ENCODE measurements at places on chromosomes 11 and 22.

GRCh38 chr11:8807544-8808225, 103.3 kb upstream of the AKIP1 start:
- DNase-seq: no peak

GRCh38 chr22:40597526-40598430, 38.7 kb downstream of the MRTFA start:
- no peak for DNase-seq

- no peak for DNase-seq
These were observed 28.4 kb upstream of the SLN start for GRCh38 chr11:107740271-107740670.

DNA sequence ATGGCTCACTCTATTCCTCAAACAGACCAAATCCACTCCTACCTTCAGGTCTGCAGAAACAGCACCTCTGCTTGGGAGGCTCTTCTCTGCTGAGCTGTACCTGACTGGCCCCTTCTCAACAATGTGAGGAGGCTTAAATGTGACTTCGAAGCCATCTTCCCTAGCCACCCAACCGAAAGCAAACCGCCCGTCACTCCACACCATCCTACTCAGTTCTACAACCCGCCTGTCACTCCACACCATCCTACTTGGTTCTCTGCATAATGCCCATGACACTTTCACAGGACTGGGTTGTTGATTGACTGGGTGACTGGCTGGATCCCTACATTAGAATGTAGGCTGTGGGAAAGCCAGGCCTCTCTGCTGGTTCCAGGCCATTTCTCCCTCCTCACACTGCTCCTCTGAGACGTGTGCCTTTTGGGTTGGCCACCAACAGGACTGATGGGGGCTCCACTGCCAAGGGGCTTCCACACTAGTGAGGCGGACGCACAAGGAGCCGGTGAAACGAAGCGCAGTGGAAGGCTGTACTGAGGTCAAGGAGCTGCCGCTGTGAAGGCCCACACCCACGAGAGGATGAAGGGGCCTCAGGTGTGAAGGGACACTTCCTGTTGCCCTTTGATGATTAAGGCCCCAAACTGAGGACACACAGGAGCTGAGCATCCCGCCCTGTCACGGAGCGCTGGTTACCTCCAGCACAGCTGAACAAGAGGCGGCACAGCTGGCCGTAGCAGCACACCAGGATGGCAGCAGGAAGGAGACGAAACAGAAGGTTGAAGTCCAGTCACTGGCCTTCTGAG, 47.5 kb upstream of the SPATA19 start:
- no peak for DNase-seq

DNA sequence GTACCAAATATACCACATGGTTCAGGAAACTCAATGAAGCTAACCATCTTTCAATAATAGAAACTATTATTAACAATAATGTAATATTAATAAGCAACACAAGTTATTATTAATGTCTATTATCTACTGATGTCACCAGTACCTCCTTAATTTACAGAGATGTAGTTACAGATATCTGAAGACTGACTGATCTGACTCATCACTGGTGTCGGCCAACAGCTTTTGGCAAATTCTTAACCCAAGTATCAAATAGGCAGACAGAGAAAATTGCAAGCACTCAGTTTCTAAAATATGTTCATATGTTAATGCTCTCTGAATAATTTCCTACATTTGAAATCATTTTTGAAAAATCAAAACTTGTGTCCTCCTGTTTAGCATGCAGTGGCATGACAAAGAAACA, 100.4 kb upstream of the DDI1 start:
- DNase-seq: no peak

DNA sequence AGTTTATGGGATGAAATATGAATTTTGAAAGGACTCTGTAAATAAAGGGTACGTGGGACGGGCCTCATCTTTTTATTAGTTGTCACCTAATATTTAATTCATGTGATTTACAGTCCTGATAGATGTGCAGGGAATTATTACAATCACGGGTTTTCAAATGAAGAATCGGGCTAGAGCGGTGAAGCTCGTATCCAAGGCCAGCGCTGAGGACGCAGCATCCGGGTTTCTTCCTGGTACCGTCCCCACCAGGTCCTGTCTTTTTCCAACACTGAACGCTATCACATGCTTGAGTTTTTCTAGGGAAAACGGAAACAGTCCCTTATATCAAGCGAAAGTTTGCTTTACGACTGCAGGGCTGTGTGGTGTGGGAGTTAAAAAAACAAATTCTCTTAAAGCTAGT, 787 bp downstream of the SMDT1 start:
- no peak for DNase-seq

DNA sequence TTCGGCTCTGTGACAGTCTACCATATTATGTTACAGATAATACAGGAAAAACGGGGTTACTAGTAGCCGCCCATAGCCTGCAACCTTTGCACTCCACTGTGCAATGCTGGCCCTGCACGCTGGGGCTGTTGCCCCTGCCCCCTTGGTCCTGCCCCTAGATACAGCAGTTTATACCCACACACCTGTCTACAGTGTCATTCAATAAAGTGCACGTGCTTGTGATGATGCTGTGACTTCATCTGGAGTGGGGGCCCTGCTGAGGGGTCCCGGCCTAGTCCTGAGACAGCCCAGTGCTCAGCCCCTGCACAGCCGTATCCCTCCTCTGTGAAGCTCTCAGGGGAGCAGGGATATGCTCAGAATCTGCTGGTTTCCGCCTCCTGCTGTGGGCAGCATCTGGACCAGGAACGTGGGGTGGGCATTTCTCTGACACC, 1.2 kb downstream of the IFITM1 start:
- DNase-seq: no peak

DNA sequence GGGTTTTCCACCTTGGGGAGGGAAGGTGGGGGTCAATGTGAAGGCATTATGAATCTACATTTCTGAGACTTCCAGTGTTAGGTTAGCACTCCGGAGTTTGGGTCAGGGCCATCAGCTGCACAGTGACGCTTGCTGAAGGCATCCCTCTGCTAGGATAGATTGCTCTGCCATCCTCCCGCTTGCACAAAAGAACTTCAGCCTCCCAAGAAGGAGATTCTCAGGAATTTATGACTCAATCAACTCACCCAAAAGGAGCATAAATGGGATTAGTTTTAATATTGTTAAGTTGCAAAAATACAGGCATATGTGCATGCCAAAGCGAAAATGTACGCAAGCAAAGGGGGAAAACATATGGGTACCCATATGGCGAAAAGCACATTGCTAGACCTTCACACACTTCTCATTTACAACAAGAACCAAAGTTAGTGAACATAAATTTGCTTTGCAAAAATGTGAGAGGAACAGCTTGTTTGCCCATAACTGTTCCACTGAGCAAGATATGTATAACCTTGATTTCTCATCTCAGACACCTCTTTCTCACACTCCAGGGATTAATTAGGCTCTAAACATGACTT, 1013.0 kb downstream of the OPCML start:
- no peak for DNase-seq

All from activated T-helper 1 cell treated with Interleukin-2 at 50 U/mL for 16 hours (primary cell).